Activated CD8-positive, alpha-beta memory T cell treated with anti-CD3 and anti-CD28 coated beads for 48 hours (primary cell): ENCODE measurements at places on chromosomes 6 and 20.

- DNase-seq, result no peak
Measured at GRCh38 chr6:55009131-55009530, 162.6 kb downstream of the FAM83B start.

GRCh38 chr6:170116636-170117035, 174.2 kb downstream of the DLL1 start:
- DNase-seq, result no peak

DNA sequence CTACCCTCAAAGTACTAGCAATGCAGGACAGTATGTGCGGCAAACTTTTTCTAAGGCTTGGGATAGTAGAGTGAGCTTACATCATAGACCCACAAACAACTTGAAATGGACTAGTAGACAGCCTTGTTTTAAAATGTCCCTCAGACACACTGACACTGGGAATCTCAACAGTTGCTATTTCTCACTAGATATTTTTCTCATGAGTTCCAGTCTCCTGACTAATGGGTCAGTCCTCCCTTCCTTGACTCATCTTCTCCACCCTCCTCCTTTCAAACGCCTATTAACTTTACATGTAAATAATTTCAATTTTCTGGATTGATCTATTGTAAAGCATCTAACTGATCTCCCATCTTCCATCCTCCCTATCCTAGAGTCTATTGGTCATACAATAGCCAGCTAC, 308.3 kb upstream of the PREP start:
- DNase-seq, result no peak

- DNase-seq, result no peak
Measured at GRCh38 chr6:31358302-31358701, 1.3 kb upstream of the HLA-B start.

- DNase-seq, result no peak
Measured at GRCh38 chr20:40108321-40108720, 580.7 kb downstream of the MAFB start.

DNA sequence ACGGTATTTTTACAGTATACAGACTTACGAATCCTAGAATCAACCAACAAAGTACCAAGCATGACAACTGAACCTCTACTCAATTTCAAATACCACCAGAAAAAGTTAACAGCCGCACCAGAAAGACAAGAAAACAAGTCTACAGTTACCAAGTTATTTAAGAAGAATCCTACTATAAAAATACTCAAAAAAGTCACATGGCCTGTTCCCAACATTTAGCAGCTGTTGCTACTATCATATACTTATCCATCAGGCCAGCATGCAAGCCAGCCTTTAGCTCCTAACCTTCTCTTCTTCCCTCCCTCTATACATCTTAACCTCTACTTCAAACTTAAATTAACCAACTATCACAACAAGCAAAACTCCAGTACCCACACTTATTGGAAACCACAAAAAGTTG, 1.9 kb downstream of the SYNCRIP start:
- no peak for DNase-seq

GRCh38 chr6:4853349-4853748, 77.1 kb downstream of the CDYL start:
- DNase-seq, result no peak

DNA sequence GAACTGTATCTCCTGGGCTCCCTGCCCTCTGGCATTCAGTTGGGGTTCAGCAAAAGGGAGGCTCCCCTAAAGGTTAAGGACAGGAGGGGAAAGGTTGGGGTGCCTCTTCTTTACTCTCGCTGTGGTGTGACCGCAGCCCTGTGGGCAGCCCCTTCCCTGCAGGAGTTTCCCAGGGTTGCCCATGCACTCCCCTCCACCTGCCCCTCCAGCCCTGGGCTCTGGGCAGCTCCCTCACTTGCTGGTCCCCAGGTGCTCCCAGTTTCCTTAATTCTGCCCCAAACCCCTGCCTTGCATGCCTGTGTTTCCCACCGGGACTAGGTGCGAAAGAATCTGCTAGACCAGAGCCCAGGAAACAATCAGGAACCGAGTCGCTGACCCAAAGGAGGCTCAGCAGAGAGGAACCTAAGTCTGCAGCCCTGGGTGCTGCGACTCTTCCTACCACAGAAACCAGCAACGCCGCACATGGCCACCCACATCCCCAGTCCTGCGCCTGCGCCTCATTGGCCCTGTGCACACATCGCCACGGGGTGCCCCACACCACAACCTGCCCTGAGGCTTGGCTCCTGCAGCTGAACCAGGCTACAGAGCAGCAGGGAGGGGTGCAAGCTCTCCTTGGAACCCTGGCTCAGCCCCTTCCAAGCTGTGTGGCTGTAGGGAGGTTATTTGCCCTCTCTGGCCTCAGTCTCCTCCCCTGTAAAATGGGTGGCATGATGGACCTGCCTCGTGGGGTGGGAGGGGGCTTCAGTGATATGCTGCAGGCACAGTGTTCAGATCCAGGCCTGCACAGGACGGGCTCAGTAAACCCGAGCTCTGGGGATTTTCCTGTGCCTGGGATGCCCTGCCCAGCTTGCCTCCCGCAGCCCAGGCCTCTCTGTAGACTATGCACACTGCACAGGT, 487.6 kb downstream of the PREX1 start:
- DNase-seq, result no peak

DNA sequence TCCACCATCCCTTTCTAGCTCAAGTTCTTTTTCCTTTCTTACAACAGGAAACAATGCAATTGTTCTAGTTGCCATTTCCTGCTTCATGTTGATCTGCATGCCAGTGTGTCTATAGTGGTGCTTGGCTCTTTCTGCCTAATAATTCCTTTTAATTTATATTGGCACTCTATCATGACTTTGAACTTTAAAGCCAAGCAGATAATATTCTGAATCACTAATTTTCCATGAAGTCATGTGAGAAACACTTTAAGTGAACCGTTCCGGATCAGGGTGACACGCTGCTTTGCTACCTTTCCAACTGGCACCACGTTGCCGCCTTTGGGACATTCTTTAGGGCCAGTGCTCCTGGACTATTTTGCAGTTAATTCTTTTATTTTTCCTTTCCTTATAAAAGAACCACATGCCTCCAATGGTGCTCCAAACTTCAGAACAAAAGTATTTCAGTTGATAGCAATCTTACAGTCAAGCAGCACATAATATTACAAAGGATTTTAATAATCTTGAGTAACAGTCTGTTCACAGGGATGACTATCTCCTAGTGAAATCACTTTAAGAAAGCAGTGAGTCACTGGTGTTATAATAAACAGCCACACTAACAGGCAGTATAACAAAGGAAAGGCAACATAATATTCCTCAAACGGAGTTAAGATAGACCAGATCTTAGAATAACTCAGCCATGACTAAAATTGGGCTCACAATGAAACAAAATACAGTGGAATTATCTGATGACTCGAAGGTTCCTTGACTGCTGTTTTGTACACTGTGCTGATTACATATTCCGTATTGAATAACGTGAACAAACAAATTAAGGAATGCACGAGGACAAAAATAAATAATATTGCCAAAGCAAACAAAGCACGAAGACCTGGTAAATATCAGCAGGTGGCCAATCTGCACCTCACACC, 19.0 kb upstream of the BLOC1S5 start:
- DNase-seq, result no peak

DNA sequence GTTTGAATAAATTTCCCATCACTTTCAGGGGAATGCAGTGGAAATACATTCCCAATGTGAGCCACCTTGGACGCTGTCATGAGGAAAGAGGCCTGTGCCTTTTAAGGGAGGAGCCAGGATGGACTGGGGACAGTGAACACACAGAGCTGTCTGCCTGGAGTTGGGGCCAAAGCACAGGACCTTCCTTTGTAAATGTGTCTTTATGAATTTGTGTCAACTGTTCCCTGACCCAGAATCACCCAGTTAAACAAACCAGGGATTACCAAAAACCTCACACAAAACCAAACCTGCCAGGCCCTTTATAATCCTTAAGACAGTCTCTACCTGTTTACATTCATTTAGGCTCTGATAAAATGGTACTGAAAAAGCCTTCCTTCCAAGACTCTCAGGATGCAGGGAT, 513.7 kb downstream of the MAFB start:
- DNase-seq, result no peak

- no peak for DNase-seq
Measured at GRCh38 chr6:96086745-96087144, 71.0 kb downstream of the FUT9 start.

GRCh38 chr6:88920774-88921733, 42.4 kb downstream of the RNGTT start:
- DNase-seq, result no peak

GRCh38 chr6:159089909-159090308, 45.1 kb upstream of the TAGAP start:
- DNase-seq, result no peak

DNA sequence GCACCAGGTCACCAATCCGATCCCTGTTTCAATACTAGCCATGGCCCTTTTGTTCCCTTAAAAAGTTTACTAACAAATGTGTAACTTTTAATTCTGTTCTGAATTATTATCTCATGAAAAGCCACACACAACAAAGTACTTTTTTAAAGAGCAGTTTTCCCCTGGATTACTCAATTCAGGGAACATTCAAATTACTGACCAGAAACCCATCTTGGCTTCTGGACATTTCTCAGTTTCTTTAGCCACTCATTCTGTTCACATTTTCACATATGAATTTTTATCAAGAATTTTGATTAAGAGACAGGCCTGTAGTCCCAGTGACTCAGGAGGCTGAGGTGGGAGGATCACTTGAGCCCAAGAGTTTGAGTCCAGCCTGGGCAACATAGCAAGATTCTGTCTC, 47.4 kb downstream of the INSM1 start:
- no peak for DNase-seq

DNA sequence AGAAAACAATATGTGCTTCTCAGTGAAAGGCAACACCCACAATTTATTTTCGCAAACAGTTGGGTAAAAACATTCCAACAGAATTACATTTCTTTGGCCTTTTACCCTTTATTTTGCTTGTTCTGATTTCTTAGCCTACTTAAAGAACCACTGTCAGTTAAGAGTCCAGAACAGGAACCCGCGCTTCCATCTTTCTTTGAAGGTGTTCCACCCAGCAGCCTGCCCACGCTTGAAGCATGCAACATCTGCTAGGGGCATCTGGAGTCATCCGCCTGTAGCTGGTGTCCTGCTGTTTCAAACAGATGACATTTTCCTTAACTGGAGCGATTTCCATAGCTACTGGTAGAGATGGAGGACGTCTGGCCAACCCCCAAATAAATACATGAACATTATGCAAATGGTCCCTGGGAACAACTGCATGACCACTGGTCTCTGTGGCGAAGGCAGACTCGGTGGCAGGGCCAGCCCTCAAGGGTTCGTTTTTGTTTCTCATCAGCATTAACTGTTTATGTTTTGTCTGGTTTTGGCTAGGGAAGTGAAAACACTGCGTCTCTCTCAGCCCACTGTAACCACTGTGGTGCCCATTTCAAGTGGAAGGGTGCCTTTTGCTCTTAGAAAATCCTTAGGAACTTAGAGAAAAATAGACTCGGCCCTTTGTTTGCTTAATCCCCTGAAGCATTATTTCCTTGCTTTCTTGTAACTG, 51.6 kb downstream of the LAMA4 start:
- no peak for DNase-seq

DNA sequence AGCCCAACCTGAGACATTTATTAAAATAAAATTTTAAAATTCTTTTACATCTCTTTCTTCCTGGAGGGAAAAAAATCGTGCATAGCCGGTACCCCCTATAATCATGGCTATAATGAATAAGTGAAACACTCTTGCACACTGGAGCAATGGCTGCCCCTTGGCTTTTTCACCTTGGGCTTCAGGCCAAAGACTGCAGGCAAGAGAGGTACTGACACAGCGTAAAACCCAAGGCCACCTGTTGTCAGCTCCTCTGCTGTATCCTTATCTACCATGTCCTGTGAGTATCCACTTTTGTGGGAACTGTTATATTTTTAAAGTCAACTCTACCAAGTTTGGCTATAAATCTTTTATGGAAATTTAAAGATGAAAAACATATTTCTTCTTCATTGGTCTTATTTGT, 23.0 kb upstream of the LY86 start:
- no peak for DNase-seq

GRCh38 chr6:100454551-100455229, 10.0 kb downstream of the SIM1 start:
- no peak for DNase-seq

DNA sequence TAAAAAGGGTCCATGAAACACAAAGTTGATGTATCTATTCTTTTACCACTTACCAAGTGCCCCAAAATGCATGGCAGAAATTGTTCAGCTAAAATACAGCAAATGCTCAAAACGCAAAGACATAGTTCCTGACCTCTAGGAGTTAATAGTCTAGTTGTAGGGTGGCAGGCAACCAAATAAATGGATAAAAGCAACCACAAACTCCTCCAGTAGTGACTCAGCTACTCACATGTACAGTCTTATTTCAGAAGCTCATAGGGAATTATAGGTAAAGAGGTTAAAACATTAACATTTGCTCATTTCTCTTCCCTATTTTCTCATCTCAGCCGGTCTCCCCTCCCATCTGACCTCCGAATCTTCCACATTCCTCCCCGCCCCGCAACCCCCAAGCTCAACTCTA, 143.9 kb upstream of the INSM1 start:
- no peak for DNase-seq

- DNase-seq, result no peak
Measured at GRCh38 chr6:167094820-167095637, 27.9 kb upstream of the CCR6 start.

DNA sequence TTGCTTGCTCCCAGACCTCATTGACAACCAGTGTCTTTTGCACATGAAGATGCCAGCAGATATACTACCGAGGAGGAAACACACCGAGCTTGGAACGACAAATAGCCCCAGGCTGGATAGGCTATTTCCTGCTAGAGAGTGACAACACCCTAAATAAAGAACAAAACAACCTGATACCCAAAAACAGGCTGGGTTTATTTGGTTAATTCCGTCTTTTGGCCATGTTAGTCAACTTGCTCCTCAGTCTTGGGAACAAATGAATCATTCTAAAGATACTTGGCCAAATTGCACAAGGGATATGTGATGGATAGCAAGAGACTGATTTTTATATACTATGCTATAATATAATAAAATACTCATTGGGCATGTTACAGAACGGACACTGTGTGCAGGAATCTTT, 11.5 kb upstream of the MUC22 start:
- DNase-seq, result no peak

DNA sequence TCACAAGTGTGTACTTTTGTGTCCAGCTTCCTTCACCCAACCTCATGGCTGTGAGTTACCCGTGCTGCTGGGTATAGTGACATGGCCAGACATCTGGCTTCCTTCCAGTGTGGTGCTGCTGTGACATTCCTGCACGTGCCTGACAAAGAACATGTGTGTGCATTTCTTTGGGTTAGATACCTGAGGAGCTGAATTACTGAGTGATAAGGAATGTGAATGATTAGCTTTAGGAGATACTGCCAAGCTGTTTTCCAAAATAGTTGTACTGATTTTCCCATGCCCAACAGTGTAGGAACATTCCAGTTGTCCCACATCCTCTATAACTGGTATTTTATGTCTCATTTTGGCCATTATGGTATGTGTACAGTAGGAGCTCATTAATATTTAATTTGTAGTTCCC, 132.5 kb downstream of the PREX1 start:
- no peak for DNase-seq

DNA sequence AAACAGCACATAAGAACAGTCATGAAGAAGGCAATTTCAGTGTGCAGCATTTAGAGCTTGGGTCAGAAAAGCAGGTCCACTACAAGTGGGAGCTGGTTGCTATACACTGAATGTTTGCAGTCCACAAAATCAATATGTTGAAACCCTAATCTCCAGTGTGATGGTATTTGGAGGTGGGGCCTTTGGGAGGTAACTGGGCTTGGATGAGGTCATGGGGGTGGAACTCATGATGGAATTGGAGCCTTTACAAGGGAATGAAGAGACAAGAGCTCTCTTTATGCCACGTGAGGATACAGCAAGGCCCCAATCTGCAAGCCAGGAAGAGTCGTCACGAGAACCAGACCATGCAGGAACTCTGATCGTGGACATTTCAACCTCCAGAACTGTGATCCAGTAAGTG, 216.7 kb upstream of the SLC35B3 start:
- no peak for DNase-seq
